ENCODE measurements at places on chromosomes 2 and 18.

DNA sequence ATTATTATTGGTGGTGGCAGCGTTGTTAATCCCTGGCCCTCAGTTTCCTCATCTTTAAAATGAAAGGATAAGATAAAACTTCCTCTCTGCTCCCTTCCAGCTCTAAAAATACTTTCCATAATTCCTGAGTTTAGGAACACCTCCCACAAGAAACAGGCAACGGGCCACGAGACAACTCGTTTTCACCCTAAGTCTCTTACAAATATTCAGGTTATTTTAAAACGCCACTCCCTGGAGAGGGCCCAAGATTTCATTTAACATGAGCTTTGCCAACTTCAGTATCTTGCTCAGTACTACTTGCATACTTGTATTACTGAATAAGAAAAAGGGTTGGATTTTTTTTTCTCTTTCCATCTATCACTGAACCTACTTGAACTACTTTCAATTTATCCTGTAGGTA lies 611.1 kb upstream of the FANCL start:
- H3K36me3 ChIP-seq = no peaks in the 10 kb centered on the region
- H3K4me1 ChIP-seq = no peaks in the 10 kb centered on the region
- H3K27ac ChIP-seq = no peak overlapping the region
- H3K4me3 ChIP-seq = no peak overlapping the region

DNA sequence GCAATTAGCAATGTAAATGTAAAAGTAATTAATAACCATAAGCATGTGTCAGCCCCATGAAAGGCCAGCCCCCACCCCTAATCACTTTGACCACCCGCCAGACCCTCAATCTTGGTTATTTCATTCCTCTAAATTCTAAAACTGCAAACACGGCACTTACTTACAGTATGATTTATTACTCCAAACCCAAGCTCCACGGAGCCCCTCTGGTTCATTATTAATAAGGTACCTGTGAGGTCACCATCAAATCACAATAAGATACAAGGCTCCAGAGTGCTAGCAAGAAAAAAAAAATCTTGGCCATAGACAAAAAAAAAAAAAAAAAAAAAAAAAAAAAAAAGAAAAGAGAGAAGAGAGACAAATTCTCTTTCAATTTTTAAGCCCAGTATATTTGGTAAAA lies 879.5 kb downstream of the TDRD15 start:
- no peak overlapping the region for H3K27ac ChIP-seq
- no peak overlapping the region for H3K4me3 ChIP-seq
- DNase-seq = no peak
- no peaks in the 10 kb centered on the region for H3K27me3 ChIP-seq

- no peaks in the 10 kb centered on the region for H3K27me3 ChIP-seq
- H3K36me3 ChIP-seq = no peaks in the 10 kb centered on the region
- H3K4me1 ChIP-seq = no peaks in the 10 kb centered on the region
- no peak for DNase-seq
These were observed 35.4 kb downstream of the MC2R start for GRCh38 chr18:13879937-13880336.

GRCh38 chr2:171316220-171316619 lies 117.6 kb downstream of the METTL8 start:
- H3K4me1 ChIP-seq = no peaks in the 10 kb centered on the region
- no peak for DNase-seq
- H3K27me3 ChIP-seq = no peaks in the 10 kb centered on the region
- no peak overlapping the region for H3K4me3 ChIP-seq
- H3K27ac ChIP-seq = no peak overlapping the region
- H3K36me3 ChIP-seq = no peaks in the 10 kb centered on the region

DNA sequence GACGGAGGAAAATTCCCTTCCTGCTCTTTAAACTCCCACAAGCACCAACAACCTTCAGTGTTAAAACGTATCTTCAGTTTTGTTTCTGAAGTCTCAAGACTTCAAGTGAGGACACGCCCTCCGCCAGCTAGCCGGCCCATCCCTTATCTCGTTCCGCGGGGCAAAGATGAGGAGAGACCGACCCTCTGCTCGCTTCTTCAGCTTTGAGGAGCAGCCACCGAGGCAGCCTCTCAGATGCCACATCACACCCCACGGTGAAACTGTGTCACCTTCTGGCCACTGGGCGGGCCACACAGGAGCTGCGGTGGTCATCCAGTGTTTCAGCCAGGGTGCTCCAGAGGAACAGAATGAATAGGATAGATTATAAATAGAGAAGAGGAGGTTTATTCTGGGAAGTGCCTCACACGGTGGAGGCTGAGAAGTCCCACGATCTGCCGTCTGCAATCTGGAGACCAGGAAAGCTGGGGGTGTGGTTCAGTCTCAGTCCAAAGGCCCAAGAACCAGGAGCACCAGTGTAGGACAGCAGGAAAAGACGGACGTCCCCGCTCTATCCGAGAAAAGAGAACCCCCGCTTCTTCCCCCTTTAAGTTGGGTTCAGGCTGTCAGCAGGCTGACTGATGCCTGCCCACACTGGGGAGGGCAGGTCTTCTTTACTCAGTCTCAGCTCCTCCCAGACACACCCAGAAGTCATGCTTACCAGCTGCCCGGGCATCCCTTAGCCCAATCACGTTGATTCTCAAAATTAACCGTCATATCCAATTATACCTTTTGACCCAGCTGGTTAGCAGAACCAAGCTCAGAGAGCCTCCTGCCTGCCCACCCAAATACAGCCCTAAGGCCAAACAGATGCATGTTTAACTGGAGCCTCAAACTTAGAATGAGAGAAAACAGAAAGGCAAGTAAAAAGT lies 399.7 kb upstream of the ID2 start:
- no peaks in the 10 kb centered on the region for H3K27me3 ChIP-seq
- DNase-seq = no peak
- H3K4me1 ChIP-seq = peaks cover 10% of the 10 kb centered on the region
- no peak overlapping the region for H3K4me3 ChIP-seq

- H3K4me3 ChIP-seq = peak overlapping the region; percentile 71
- peaks cover 2% of the 10 kb centered on the region for H3K4me1 ChIP-seq
- H3K36me3 ChIP-seq = no peaks in the 10 kb centered on the region
- peak overlapping the region; percentile 60 for H3K27ac ChIP-seq
- no peaks in the 10 kb centered on the region for H3K27me3 ChIP-seq
These were observed 625 bp upstream of the NBAS start for GRCh38 chr2:15561574-15562344.

- no peak overlapping the region for H3K4me3 ChIP-seq
- H3K27ac ChIP-seq = peak overlapping the region; percentile 74
- no peaks in the 10 kb centered on the region for H3K27me3 ChIP-seq
- H3K36me3 ChIP-seq = no peaks in the 10 kb centered on the region
- no peak for DNase-seq
These were observed 25.9 kb upstream of the LCLAT1 start for GRCh38 chr2:30421026-30421603.

GRCh38 chr2:22500555-22500935 lies 884.4 kb upstream of the KLHL29 start:
- no peaks in the 10 kb centered on the region for H3K36me3 ChIP-seq

GRCh38 chr2:126811101-126811500 lies 87.6 kb upstream of the TEX51 start:
- H3K27ac ChIP-seq = no peak overlapping the region
- no peak for DNase-seq
- no peaks in the 10 kb centered on the region for H3K36me3 ChIP-seq
- H3K4me3 ChIP-seq = no peak overlapping the region

DNA sequence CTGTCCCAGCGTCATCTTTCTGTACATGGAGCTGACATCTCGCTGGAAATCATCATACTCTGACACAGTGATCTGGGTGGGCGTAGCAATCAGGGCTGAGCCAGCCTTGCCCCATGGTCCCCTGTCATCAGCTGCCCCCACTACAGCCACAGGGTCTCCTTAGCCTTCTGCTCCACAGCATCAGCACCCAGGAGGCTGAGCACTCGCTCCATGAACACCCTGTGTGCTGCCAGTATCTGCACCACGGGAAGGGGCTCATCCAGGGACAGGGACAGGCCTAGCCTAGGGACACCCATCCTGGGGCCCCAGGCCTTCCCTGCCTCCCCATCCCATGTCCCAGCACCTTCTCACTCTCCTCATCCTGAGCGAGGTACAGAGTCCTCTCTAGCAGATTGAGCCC lies 11.4 kb downstream of the ALPG start:
- DNase-seq = no peak
- no peaks in the 10 kb centered on the region for H3K36me3 ChIP-seq
- H3K4me1 ChIP-seq = peaks cover 5% of the 10 kb centered on the region
- H3K4me3 ChIP-seq = no peak overlapping the region
- H3K27me3 ChIP-seq = no peaks in the 10 kb centered on the region

DNA sequence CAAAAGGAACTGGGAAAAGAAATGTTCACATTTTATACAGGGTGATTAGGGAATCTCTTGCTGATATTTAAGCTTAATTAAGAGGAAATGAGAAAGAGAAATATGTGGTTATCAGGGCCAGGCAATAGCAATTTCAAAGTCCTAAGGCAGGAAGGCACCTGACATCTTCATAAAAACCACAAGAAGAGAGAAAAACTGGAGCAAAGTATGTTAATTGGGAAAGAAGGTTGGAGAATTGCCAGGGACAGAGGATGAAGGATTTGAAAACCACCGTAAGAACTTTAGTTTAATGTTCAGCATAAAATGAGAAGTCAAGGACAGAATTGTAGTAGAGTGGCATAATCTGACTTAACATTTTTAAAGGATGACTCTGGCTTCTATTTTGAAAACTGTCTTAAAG lies 691.8 kb upstream of the NRXN1 start:
- DNase-seq = no peak
- no peaks in the 10 kb centered on the region for H3K4me1 ChIP-seq
- H3K27ac ChIP-seq = no peak overlapping the region
- H3K27me3 ChIP-seq = no peaks in the 10 kb centered on the region
- no peaks in the 10 kb centered on the region for H3K36me3 ChIP-seq
- no peak overlapping the region for H3K4me3 ChIP-seq

- no peaks in the 10 kb centered on the region for H3K27me3 ChIP-seq
- peak overlapping the region; percentile 19 for H3K4me3 ChIP-seq
- no peak for DNase-seq
- no peak overlapping the region for H3K27ac ChIP-seq
- no peaks in the 10 kb centered on the region for H3K36me3 ChIP-seq
These were observed 256.4 kb downstream of the MEIS1 start for GRCh38 chr2:66691031-66691965.

DNA sequence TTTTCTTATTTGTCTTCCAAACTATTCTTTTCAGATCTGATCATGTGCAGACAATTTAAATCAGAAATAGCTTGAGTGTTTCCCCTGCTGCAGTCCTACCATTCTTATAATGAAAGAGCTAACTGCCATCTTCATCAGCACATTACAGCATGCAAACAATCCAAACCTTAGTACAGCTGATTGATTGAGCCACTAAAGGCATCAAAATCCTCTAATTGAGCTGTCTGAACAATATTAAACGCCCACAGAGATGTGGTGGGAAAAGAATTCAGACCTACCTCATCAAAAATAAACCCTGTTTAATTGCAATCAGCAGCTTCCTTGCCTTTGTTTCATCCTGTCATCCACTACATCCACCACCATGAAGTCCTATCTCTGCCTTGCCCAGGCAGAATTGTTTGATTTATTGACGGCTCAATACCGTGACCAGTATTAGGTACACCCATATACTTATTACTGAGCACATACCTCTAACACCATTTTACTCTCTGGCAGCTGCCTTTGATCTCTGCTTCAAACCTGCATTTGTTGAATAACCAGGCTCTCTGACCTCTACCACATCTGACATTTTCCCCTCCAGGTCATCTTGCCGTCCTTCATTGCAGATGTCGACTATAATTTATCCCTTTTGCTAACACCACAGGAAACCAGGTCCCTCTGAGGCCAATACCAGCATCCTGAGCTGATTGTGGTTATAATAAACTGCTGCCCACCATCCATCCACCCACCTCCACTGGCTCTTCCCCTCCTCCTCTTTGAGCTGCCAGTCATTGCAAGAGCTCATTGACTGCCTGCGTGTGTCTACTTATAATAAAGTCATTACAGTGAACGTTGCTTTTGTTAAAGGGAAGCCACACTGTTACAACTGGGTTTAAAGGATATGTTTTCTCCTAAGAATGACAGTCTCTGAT lies 78.5 kb downstream of the RBM43 start:
- H3K36me3 ChIP-seq = no peaks in the 10 kb centered on the region
- H3K4me3 ChIP-seq = no peak overlapping the region
- H3K4me1 ChIP-seq = no peaks in the 10 kb centered on the region
- DNase-seq = no peak

- H3K4me3 ChIP-seq = no peak overlapping the region
- H3K27me3 ChIP-seq = no peaks in the 10 kb centered on the region
- H3K27ac ChIP-seq = no peak overlapping the region
- no peaks in the 10 kb centered on the region for H3K4me1 ChIP-seq
- no peak for DNase-seq
These were observed 84.7 kb upstream of the OTOS start for GRCh38 chr2:240225131-240225530.

DNA sequence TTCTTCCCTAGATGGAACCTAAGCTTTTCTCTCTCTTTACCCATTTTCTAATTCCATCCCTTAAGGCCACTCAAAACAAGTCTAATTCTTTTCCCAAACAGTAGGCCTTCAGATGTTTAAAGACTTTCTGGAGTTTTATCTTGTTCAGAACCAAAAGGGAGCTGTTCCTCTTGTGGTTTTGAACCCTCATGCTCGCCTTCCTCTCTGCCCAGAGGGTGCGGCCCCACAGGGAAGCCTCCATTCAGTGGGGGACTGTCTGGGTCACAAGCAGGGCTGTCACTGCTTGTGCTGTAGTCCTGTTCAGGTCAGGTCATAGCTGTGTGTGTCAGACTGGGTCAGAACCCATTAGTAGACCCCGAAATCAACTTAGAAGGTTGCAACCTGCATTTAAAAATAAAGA lies 56.5 kb downstream of the TET3 start:
- H3K4me3 ChIP-seq = no peak overlapping the region
- H3K36me3 ChIP-seq = no peaks in the 10 kb centered on the region
- no peak for DNase-seq
- H3K4me1 ChIP-seq = peaks cover 4% of the 10 kb centered on the region
- H3K27me3 ChIP-seq = no peaks in the 10 kb centered on the region
- no peak overlapping the region for H3K27ac ChIP-seq

DNA sequence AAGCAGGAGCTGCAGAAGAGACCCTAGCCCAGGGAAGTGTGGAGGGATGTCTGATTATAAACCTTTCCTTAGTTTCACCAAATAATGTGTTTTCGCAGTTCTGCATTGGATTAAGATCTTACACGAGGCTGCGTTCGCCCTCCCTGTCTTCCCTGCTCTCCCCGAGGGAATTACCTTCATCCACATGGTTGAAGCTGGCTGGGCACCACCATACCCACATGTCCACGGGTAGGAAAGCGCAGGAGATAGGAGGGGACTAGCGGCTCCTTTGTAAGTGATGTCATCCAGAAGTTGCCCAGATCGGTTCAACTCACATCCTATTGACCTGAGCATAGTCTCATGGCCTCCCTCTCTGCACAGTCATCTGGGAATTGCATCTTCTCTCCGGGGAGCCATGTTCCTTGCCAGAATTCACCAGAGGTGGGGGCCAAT lies 1.1 kb downstream of the TTL start:
- no peak for DNase-seq
- no peaks in the 10 kb centered on the region for H3K36me3 ChIP-seq
- peak overlapping the region; percentile 85 for H3K4me3 ChIP-seq
- no peaks in the 10 kb centered on the region for H3K27me3 ChIP-seq
- H3K4me1 ChIP-seq = peaks cover 6% of the 10 kb centered on the region
- peak overlapping the region; percentile 84 for H3K27ac ChIP-seq

GRCh38 chr2:151946899-151947812 lies 118.9 kb upstream of the ARL5A start:
- no peaks in the 10 kb centered on the region for H3K27me3 ChIP-seq
- no peak overlapping the region for H3K27ac ChIP-seq
- peak overlapping the region; percentile 9 for H3K4me3 ChIP-seq
- DNase-seq = no peak
- no peaks in the 10 kb centered on the region for H3K4me1 ChIP-seq

- H3K4me3 ChIP-seq = no peak overlapping the region
- no peaks in the 10 kb centered on the region for H3K27me3 ChIP-seq
- DNase-seq = no peak
- H3K4me1 ChIP-seq = no peaks in the 10 kb centered on the region
- no peak overlapping the region for H3K27ac ChIP-seq
- H3K36me3 ChIP-seq = no peaks in the 10 kb centered on the region
These were observed 44.7 kb upstream of the VPS54 start for GRCh38 chr2:64063924-64064331.

Data from ovary (tissue), 10 donors.